ENCODE measurements at places on chromosomes 5 and 9. TPM values are rescaled to one million over a fixed set of nuclear protein-coding genes. Genes with fewer than 3 reads are reported as not detected.

DNA sequence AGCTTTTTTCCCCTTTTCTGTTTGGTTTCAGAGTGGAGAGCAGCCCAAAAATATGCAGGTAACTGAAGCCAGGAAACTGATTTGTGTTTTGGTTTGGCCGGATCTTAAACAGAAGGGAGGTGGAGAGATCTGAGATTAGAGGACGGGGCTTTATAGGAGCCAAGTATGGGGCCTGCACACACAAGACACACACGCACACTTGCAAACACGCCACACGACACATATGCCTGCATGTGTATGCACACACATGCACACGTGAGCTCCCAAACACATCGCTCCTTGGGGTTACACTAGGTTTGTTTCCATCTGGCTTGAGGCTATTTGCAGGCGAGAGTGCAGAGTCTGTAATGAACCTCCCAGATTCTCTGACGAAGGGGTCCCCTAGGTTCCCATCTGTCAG is 18.3 kb downstream of the BTNL9 start:
- no peaks in the 10 kb centered on the region for H3K36me3 ChIP-seq
- H3K4me1 ChIP-seq: no peaks in the 10 kb centered on the region
- no peak overlapping the region for H3K27ac ChIP-seq

DNA sequence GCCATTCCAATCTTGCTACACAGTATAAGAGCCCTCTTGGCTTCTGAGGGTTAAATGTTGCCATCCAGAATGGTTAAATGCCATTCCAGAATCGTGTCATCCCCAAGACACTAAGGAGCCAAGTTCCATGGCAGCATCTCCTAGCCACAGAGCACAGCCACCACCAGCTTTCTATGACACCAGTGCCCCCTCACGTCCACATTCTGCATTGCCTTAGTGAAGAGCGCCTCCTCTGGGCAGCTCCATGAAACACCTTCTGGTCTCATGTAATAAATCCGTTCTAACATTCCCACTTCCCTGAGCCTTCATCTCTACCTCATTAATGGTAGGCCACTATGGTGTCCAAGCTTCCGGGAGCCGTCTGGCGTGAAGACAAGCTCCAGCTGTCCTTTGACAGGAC is 12.4 kb downstream of the CBY3 start:
- H3K4me3 ChIP-seq: no peak overlapping the region
- peaks cover 6% of the 10 kb centered on the region for H3K4me1 ChIP-seq
- no peak overlapping the region for H3K27ac ChIP-seq
- H3K27me3 ChIP-seq: no peaks in the 10 kb centered on the region
- no peaks in the 10 kb centered on the region for H3K36me3 ChIP-seq

GRCh38 chr5:149604321-149604720 is 23.0 kb downstream of the ARHGEF37 start:
- H3K27me3 ChIP-seq: no peaks in the 10 kb centered on the region
- H3K4me3 ChIP-seq: no peak overlapping the region
- H3K4me1 ChIP-seq: no peaks in the 10 kb centered on the region
- DNase-seq: no peak

DNA sequence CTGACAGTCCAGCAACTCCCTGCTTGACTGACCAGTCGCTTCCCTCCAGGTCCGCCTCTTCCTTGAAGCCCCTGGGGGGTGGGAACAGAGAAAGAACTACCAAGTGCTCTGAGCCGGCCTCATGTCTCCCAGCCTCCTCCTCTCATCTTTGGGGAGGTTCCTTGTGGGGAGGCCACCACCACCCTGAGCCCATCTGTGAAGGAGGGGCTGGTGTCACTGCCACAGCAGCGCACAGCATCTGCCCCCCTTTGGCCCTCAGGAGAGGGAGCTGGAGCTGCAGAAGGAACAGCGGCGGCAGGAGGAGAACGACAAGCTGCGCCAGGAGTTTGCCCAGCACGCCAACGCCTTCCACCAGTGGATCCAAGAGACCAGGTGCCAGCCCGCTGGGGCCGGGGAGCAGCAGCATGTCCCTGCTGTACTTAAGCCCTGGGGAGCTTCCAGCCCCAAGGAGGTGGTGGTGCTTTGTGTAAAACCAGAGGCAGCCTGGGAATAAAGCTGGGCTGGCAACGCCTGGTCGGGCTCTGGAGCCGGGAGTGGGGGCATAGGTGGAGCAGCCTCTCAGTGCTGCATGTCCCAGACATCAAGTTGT is 29.4 kb downstream of the DYNC2I2 start:
- H3K27ac ChIP-seq: no peak overlapping the region
- no peak for DNase-seq
- no peaks in the 10 kb centered on the region for H3K27me3 ChIP-seq

GRCh38 chr9:78595200-78595945 is 298.4 kb downstream of the PSAT1 start:
- no peaks in the 10 kb centered on the region for H3K36me3 ChIP-seq
- no peaks in the 10 kb centered on the region for H3K4me1 ChIP-seq
- H3K27me3 ChIP-seq: no peaks in the 10 kb centered on the region
- no peak overlapping the region for H3K4me3 ChIP-seq
- H3K27ac ChIP-seq: no peak overlapping the region
- DNase-seq: no peak

DNA sequence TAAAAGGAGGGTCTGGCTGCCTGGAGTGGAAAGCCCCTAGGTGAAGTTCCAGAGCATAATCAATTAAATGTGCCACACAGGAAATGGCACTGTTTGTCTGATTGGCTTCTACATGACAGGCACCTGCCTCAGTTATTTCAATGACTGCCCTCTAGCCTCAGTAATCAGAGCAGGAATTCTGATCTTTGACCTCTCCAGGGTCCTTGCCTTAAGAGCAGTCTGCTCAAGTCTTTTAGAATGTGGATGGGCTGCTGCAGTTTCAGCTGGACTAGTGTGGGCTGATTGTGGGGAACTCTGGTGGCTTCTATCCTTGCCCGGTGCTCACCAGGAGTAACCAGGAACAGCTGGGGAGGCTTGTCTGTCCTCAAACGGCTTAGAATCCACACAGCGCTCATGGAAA is 98.9 kb downstream of the LIX1 start:
- no peak overlapping the region for H3K4me3 ChIP-seq
- H3K36me3 ChIP-seq: no peaks in the 10 kb centered on the region
- H3K27me3 ChIP-seq: no peaks in the 10 kb centered on the region
- DNase-seq: no peak

GRCh38 chr9:120387257-120388002 is 192.5 kb downstream of the CDK5RAP2 start:
- no peak overlapping the region for H3K4me3 ChIP-seq
- no peaks in the 10 kb centered on the region for H3K4me1 ChIP-seq
- peaks cover 33% of the 10 kb centered on the region for H3K36me3 ChIP-seq
- DNase-seq: no peak

GRCh38 chr5:81171769-81172168 is 61.4 kb upstream of the CKMT2 start:
- no peak overlapping the region for H3K4me3 ChIP-seq
- H3K4me1 ChIP-seq: no peaks in the 10 kb centered on the region
- H3K27me3 ChIP-seq: no peaks in the 10 kb centered on the region
- no peak for DNase-seq

The PCDHB16 gene
- total RNA-seq: 12.1 TPM

The MELK gene
- 44.8 TPM for total RNA-seq
